Hindlimb muscle (tissue), 1 donor: ENCODE measurements at places on chromosomes 12 and 14.

DNA sequence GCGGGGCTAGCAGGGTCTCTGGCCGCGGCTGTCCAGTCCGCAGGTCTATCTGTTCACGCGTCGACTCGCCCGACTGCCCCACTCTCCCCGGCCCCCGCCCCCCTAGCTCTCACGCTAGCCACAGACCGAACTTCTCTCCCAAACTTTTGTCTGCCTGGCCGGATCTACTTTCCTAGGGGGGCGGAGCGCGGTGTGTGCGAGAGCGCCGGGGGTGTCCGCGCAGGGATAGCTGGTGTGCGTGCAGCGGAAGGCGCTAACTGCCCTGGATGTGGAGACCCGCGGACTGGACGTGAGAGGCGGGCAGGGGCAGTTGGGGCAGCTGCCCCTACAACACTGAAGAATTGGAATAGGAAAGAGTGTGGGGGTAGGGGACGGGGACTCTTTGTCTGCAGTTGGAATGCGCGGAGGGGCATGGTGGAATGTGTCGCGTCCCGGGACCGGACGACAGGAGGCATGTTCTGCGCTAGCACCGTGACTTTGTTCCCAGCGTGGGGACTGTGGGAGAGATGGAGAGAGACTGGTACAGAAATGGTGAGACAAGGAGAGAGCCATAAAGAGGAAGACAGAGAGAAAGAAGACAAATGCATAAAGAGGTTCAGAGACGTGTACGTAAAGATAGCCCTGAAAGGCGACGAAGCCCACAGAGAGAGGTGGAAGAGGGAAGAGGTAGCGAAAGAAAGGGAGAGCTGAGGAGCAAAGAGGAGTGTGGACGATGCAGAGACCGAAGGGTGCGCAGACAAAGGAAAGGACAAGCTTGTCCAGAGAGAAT lies at the start of gene AJUBA:
TSS of gene AJUBA (minus strand) at position 75 of the 769 bp plus-strand sequence. CDS start 285 bp downstream, outside the sequence.
- DNase-seq, result peak; percentile 93

- DNase-seq, result peak; percentile 58
Observed at GRCh38 chr12:4107436-4107878, 166.1 kb upstream of the CCND2 start.

- DNase-seq, result peak; percentile 11
Observed at GRCh38 chr14:96363751-96364336, 518 bp downstream of the GSKIP start.

DNA sequence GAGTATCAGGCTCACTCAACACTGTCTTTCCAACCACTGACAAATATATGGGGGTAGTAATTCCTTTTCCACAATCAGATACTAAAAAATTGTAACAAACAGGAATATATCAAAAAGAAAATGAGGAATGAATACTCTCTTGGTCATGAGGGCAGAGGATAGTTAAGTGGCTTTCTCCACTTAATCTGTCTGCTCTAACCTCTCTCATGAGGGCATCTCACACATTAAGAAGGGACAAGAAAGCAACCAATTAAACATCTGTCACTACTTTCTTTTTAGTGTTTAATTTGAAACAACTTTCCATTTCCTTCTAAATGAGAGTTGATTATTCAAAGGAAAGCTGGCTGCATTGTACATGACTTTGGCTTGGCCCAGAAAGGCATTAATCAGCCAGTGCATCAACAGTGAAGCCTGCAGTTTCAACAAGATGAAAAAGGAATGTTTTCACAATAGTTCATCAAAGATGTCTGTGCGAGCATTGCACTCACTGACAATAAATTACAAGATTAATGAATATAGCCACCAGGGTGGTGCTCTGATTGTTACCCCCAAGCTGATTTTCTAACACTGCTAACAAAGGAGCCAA lies 142.0 kb downstream of the SEC23A start:
- no peak for DNase-seq

DNA sequence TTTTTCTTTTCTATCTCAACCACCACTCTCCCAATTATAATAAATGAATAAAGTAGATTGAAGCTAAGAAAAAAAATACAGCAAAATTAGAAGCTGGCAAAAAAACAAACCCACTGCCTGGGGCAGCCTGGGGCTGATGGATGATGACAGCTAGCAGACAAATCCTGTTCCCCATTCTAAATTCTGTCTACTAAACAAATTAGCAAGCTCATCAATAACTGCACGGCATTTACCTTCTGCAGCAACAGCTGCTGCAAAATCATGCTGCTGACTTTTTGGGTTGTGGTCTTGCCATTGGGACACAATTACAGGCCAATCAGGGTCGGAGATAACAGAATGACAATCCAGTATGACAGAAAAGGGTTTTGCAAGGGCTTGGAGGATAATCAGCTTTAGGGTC lies 443.6 kb upstream of the SOX5 start:
- no peak for DNase-seq

- DNase-seq, result no peak
Observed at GRCh38 chr12:89965993-89966392, 257.4 kb upstream of the ATP2B1 start.

DNA sequence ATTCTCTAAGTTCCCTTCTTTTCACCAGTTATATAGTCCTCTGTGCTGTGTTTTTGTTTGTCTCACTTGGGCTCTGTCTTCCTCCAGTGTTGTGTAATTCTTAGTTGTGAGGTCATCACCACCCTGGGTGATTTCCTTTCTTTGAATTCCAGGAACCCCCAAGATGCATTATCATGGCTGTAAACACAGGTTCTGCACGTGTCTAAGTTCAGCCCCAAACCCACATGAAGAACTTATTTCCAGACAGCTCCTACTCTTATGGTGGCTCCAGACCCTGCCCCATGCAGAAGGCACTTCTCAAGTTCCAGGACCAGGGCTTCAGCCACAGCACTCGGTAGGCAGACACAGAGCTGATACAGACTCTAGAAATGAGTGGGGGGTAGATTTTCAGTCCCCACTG lies 560.5 kb downstream of the BCL11B start:
- no peak for DNase-seq

GRCh38 chr14:75824318-75824717 lies 157.5 kb downstream of the TGFB3 start:
- DNase-seq, result no peak

DNA sequence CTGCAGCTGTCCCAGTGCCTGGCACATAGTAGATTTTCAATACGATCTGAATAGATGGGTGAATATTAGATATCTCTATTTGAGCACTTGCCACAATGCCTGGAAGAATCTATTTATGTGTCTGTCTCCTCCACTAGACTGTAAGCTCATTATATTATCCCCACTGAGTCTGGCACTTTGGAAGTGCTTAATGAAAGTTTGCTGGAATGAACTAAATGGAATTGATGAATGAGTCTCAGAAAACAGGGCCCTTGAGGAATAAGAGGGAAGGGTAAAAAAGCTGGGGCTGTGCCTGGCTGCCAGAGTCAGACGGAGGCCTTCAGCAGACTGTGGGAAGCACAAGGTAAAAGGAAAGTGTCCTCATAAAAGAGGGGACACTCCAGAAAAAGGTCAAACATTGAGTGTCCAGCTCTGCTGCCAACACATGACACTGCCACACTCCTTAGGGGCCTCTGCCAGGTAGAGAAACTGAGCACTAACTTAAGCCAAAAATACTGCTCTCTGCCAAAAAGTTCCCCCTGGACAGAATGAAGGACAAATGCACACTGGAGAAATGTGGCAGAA lies 39.3 kb downstream of the GLT8D2 start:
- DNase-seq, result no peak
